ENCODE measurements at places on chromosomes 12 and 14. TPM values are rescaled to one million over a fixed set of nuclear protein-coding genes. Genes with fewer than 3 reads are reported as not detected.

Gene BHLHE41
- total RNA-seq: 0.35 TPM

Gene ANGEL1
- total RNA-seq: 6.8 TPM

Gene PROX2
- not detected for total RNA-seq

Gene ADAMTS20
- not detected for total RNA-seq

Gene OR4E2
- not detected for total RNA-seq

Gene TMEM132C
- not detected for total RNA-seq

Gene ACOT6
- 0.28 TPM for total RNA-seq

Gene PTPRR
- total RNA-seq: 0.21 TPM

Gene BATF
- total RNA-seq: 2.1 TPM

Gene GRIP1
- total RNA-seq: 3.6 TPM

Gene KRT6C
- total RNA-seq: 261 TPM

Gene PDE3A
- 0.14 TPM for total RNA-seq

Gene CDK2
- total RNA-seq: 36.7 TPM

Gene RNF41
- 32.7 TPM for total RNA-seq

Gene PZP
- total RNA-seq: not detected

Gene SSPN
- total RNA-seq: 3.2 TPM

Gene RFX4
- total RNA-seq: not detected

Gene KRT74
- 0.33 TPM for total RNA-seq

Gene PHC1
- 10.7 TPM for total RNA-seq

Gene KANSL2
- 61.9 TPM for total RNA-seq

Gene CEP170B
- total RNA-seq: 35.4 TPM

Gene P2RX2
- not detected for total RNA-seq

Gene SLCO1B3
- not detected for total RNA-seq

Gene ACRBP
- 0.28 TPM for total RNA-seq

Gene DCAF5
- total RNA-seq: 11.6 TPM

Gene MYF5
- total RNA-seq: not detected

Gene SPIC
- not detected for total RNA-seq

Gene PPP1R1A
- not detected for total RNA-seq
